ENCODE measurements at places on chromosomes 16 and 17. TPM values are rescaled to one million over a fixed set of nuclear protein-coding genes. Genes with fewer than 3 reads are reported as not detected.

GRCh38 chr17:2070241-2071023 lies 15.5 kb downstream of the HIC1 start:
- DNase-seq, result no peak

DNA sequence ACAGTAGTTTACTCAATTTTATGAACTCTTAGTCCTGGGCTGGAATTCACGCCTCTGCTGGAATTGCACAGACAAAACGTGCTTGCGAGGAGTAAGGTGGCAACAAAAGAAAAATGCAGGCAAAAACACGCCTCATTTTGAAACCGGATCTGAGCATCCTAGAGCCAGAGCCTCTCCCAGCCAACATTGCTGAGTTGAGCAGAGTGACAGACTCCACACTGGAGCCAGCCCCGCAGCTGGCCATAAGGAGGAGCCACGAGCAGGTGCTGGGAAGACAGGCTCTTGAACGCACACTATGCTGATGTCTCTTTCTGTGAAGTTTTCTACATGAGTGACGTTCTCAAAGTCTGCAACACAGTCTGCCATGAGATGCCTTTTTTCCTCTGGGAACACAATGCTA lies 14.6 kb upstream of the HSBP1 start:
- DNase-seq, result no peak

GRCh38 chr16:73031155-73031866 lies 16.6 kb downstream of the ZFHX3 start:
- no peak for DNase-seq

DNA sequence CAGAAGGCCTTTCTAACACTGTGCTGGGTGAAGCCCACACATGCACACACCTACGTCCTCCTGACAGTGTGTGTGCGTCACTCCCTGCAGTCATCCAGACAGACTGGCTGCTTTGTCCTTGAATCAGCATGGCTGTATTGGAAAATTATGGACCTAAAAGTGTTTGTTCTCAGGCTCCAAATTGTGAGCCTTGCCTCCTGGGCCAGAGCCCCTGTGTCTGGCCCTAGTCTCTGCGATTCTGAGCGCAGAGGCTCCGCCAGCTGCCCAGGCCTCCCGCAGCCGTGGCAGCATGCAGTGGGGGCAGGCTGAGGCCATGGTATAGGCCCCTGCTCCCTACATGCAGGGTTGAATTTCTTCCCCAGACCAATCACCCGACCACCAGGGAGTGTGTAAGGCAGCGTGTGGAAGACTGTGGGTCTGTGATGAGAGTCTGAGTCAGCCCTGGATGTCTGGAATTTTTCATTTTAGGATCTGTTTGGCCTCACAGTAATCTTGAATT lies 166.9 kb downstream of the LGALS9B start:
- no peak for DNase-seq

DNA sequence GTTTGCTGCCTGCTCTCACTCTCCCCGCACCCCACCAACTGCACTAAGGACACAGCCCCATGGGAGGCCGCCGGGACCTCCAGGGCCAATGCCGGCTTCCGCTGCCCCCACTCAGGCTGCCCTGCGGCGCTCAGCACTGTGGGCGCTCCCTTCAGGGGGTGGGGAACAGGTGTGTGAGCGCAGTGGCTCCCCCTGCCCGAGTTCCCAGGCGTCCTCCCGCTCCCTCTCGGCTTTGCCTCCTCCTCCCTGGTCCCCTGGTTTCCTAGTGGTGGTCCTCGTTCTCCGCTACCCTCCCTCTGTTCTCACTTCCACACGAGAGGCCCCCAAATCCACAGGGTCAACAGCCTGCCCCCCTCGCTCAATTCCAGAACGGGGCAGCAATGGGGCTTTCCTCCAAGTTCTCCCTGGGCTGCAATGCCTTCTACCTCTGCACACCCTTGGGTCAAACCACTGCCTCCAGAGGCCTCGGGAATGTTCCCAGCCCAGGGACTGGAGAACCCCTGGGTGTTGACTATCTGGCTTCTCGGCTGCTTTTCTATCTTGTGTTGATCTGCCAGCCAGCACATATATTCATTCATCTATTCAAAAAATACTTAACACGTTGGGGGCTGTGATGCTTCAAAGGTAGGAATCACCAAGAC lies 9.9 kb downstream of the FOXJ1 start:
- DNase-seq, result no peak

DNA sequence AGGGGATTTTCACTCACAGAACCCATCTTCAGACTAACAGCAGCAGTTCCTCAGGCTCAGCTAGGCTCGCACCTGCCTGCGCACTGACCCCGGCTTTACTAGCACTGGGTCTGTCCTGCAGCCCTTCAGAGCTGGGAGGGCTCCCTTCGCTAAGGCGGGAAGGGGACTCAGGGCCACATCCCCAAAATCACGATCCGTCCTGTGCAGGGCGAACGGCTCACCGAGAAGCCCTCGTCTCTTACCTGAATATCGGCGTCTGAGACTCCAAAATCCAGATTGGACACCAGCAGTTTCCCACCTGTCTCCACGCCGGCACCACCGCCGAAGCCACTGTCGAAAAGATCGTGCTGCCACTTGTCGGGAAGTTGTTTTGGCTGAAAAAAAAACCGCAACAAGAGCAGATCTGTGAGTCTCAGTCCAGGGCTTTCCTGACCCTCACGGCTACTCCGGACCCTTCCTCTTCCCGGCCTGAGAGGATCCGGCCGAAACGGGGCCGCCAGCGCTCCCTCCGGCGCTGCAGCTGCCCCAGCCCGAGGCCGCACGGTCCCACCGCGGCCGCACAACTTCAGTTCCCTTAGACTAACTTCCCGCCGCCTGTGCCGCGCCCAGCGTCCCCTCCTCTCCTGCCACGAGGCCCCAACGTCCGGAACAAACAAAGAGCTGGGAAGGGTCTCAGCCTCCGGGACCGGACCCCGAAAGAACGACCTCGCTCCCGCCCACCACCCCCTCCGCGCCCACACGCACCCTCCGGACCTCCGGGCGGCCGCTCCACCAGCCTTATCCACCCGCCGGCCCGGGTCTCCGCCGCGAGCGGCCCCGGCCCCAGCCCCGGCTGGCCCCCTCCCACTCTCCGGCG lies 711 bp downstream of the ALYREF start:
- no peak for DNase-seq

- no peak for DNase-seq
Measured at GRCh38 chr17:57284984-57285646, 28.8 kb downstream of the MSI2 start.

DNA sequence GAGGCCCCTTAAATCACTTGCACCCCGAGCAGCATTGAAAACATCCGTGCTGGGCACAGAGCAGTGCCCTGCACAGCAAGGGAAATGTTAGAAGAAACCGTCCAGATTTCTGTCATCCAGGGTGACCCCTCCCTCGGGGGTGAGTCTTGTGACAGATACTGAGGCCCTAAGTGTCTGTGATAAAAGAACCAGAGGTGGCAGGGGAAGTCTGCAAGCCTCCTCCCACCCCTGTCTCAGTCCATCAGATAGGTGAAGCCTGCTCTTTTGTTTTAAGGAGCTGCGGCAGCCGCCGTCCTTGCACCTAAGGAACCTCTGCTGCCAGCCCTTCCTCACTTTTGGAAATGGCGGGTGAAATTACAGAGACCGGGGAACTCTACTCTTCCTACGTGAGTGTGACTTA lies 845 bp upstream of the NAT9 start:
- DNase-seq, result no peak

DNA sequence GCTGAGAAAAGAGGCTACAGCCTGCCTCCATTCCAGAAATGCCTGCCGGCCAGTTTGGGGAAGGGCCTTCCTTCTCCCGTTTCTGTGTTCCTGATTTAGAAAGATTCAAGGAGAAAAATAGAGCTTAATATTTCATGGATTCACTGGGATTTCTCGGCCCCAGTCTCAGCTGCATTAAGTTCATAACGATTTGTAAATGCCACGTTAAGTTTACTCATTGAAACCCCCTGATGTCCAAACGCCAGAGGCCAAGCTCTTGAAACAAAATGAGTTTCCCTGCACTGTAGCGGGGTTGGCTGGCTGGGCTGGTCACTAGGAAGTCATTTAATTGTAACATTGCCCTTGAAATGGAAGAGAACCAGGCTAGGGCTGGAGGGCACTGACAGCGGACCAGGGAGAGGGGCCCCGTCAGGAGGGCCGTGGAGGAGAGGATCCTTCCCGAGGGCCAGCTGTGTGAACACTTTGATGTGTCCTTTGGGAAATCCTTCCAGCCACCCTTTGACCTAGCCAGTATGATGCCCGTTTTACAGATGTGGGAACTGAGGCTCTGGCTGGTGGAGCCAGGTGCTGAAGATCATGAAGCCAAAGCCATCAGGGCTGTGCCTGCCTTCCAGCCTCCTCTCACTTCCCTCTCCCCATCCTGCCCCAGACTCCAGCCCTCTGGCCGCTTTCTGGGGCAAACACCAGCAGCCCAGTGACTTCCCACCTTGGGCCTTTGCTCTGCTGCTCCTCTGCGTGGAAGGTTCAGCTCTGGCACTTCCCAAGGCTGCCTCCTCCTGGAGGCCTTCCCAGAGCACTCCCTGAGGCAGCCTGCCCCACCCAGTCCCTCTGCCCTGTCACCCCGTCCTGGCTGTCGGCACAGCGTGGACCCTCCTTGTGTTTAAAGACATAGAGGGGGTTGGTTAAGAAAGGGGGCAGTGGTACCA lies 220.6 kb downstream of the KATNIP start:
- no peak for DNase-seq

DNA sequence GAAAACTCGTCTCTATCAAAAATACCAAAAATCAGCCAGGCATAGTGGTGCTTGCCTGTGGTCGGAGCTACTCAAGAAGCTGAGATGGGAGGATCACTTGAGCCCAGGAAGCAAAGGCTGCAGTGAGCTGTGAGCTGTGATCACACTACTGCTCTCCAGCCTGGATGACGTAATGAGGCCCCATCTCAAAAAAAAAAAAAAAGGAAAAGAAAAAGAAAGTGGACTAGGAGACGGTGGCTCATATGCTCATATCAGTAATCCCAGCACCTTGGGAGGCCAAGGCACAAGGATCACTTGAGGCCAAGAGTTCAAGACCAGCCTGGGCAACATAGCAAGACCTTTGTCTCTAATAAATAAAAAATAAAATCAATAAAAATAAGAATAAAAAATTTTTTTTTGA lies 8.8 kb upstream of the SUMO2 start:
- no peak for DNase-seq

DNA sequence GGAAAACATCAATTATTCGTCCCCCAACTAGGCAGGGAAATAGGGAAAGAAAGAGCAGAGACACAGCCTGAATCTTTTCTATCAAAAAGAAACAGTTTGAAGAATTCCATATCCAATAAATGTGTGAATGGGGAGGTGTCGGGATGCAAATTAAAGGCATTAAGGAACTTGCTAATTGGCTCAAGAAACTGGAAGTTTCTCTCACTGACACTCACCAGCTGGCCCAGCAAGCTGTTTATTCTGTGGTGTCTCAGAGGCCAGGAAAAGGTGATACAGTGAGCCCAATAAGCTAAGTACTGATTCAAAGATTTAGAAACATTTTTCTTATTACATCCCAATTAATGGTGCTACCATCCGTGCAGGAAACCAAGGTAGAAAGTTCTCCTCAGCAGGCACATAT lies 104.4 kb upstream of the CLEC3A start:
- no peak for DNase-seq

DNA sequence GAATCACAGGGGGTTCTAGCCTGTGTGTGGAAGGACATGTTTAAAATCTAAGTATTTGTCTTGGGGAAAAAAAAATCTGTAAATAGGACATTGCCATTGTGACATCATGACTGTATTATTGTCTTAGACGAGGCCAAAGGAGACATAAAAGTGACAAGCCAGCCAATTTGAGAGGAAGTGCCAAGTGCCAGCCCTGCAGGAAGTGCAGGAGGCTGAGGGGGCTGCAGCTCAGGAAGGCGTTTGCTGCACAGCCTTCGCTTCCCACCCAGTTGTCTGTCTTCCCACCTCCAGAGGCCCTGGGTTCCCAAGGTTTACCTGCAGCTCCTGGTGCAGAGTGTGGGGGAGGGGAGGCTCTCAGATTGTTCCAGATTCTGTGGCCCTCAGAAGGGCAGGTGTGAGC lies 1.3 kb downstream of the ADCY7 start:
- no peak for DNase-seq

GRCh38 chr17:44120851-44121605 lies 2.4 kb downstream of the HDAC5 start:
- DNase-seq, result no peak

GRCh38 chr17:75825149-75825552 lies 19.1 kb downstream of the UNC13D start:
- no peak for DNase-seq

- no peak for DNase-seq
Measured at GRCh38 chr16:72021043-72021442, 12.5 kb downstream of the DHODH start.

DNA sequence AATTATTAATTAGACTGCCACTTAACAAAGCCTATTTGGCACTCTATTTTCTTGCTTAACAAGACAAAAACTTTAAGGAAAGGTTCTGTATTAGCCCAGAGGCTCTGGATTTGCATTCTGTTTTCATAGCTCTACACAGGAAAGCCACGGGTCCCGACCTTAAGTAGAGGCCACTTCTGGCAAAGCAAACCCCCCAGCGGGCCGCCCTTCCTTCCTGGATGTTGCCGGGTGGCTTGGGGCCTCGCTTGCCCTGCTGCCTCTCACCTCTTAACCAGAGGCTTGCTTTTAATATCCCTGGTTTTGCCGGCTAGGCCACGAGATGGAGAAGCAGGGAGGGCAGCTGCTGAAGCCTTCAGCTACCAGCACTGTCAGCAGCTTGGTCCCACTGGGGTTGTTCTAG lies 4.4 kb downstream of the RTN4RL1 start:
- no peak for DNase-seq

DNA sequence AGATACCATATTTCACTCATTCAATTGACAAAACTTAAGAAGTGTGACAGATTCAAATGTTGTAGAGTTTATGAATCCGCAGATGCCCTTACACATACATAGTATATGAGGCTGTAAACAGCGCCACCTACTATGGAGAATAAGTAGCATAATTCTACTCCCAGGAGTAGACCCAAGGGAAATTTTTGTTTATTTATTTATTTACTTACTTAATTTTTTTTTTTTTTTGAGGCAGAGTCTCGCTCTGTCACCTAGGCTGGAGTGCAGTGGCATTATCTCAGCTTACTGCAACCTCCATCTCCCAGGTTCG lies 35.5 kb downstream of the GAN start:
- DNase-seq, result no peak

DNA sequence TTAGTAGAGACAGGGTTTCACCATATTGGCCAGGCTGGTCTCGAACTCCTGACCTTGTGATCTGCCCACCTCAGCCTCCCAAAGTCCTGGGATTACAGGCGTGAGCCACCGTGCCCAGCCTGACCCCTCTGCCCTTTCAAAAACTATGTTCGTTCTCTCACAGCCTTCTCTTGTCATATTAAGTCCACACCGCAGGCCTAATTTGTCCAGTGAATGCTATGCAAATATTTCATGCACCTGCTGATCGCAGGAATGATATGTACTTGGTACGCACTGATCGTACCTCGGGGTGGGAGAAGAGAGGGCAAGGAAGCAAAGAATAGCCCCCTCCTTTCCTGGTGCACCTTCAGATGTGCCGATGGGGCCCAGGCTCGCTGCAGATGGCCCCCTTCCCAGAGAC lies 3.0 kb upstream of the BIRC5 start:
- no peak for DNase-seq

Gene RHBDF1
- total RNA-seq, result 34.7 TPM

Gene CLEC10A
- 5.0 TPM for total RNA-seq

Gene TPSG1
- not detected for total RNA-seq

Gene SEPHS2
- total RNA-seq, result 7.1 TPM

Gene PRRT2
- 7.9 TPM for total RNA-seq

Gene GFAP
- 0.53 TPM for total RNA-seq

Gene DLX4
- total RNA-seq, result not detected

Gene SLC9A5
- total RNA-seq, result 0.32 TPM

Gene CES5A
- total RNA-seq, result not detected

Gene PLXDC1
- 12.7 TPM for total RNA-seq

Gene GLP2R
- total RNA-seq, result 5.5 TPM

Gene NLE1
- total RNA-seq, result 11.7 TPM
